RCC 7860 (cell line): ENCODE measurements at places on chromosomes 13 and 19.

GRCh38 chr19:40139533-40140287, 49.0 kb upstream of the ZNF780A start:
- peak; percentile 43 for DNase-seq

DNA sequence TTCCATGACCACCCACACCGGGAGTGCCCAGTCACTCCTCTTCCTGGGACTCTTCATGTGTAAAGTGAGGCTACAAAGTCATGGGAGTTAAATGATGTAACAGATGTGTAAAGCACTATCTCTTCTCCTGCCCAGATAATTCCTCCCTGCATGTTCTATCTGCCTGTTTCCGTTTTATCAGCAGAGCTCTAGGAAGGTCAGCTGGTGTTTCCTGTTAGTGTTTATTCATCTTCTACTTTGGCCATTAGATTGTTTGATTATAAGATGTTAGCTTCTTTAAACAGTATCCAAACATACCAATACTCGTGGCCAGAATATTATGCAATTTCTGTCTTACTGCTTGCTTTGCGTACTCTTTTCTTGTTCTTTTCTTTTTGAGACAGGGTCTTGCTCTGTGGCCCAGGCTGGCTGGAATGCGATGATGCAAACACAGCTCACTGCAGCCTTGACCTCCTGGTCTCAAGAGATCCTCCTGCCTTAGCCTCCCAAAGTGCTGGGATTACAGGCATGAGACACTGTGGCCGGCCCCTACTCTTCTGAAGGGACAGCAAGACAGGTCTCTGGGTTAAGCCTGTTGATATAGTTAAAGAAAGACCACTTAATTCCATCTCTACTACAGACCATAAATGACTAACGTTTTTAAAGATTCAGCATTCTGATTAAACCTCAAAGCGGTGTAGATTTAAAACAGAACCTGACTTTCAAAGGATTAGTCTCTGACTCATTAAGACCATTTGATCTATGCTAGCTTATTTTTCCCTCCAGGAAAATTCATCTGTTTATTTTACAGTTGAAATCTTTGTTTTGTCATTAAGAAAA, 97.4 kb upstream of the AKAP11 start:
- no peak for DNase-seq

DNA sequence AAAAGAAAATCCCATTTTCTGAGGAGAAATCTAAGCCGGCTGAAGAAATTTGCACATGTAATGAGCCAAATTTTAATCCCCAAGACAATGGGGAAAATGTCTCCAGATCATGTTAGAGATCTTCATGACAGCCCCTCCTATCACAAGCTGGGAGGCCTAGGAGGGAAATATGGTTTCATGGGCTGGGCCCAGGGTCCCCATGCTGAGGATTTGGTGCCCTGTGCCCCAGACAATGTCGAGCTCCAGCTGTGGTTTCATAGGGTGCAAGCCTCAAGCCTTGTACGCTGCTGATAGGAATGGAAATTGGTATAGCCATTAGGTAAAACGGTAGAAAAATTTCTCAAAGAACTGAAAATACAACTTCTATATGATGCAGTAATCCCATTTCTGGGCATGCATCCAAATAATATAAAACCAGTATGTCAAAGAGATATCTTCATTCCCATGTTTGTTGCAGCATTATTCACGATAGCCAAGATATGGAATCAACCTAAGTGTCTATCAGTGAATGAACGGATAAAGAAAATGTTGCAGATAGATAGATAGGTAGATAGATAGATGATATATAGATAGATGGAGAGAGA, 19.3 kb upstream of the FREM2 start:
- DNase-seq, result no peak

GRCh38 chr13:26480246-26480855, 77.1 kb upstream of the WASF3 start:
- DNase-seq, result no peak

- peak; percentile 68 for DNase-seq
Observed at GRCh38 chr19:18007917-18008673, at the start of gene ARRDC2. Gene ARRDC2 (plus strand): TSS chr19:18008170. CDS start chr19:18008311, 141 bp downstream.

GRCh38 chr13:112772929-112773328, 83.1 kb downstream of the ATP11A start:
- DNase-seq, result no peak

GRCh38 chr19:29544656-29545360, 19.0 kb downstream of the VSTM2B start:
- no peak for DNase-seq

GRCh38 chr19:2048104-2048958, 2.7 kb downstream of the MKNK2 start:
- DNase-seq, result no peak

DNA sequence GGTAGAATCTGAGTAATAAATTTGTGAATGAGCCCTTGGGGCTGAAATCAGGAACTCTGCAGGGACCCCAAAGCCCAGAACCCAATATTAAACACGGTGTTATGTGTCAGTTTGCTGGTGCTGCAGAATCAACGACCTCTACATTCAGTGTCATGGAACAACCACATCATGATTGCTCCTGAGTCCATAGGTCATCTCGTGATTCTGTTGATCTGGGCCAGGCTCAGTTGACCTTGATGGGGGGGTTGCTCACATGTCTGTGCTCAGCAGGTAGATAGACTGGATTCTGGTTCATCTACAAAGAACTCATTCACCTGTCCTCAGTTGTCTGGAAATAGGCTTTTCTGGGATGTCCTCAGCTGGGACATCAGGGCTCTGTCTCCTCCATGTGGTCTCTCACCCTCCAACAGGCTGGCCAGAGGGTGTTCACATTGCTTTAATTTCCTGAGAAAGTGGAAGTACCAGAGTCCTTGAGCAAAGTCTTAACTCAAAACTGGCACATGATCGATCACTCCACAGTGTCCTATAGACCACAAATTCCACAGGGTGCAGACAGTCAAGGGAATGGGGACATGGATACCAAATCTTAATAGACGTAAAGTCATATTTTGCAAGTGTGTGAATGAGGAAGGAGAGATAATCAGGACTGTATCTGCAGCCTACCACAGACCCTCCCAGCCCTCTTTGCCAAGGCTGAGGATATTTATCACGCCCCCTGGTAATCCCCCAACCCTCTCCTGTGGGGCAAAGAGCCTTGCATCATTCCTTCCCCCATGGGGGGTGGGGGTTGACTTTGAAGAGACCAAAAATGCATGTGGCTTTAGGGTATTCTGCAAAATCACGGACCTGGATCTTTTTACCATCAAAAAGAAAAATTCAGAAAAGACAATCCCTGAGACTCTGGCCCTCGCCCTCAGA, 39.3 kb upstream of the IGFL1 start:
- DNase-seq, result no peak
